ENCODE measurements at places on chromosomes 16 and 17. TPM values are rescaled to one million over a fixed set of nuclear protein-coding genes. Genes with fewer than 3 reads are reported as not detected.

OMG gene
- total RNA-seq: 0.44 TPM

USP31 gene
- 1.8 TPM for total RNA-seq

ST6GALNAC1 gene
- total RNA-seq: not detected

HIC1 gene
- total RNA-seq: 13.0 TPM

KRTAP9-3 gene
- total RNA-seq: not detected

PPL gene
- total RNA-seq: not detected

PERCC1 gene
- total RNA-seq: 0.75 TPM

PRAC2 gene
- total RNA-seq: not detected

HOXB5 gene
- total RNA-seq: not detected

ZMYND15 gene
- total RNA-seq: 3.1 TPM

KRTAP9-2 gene
- not detected for total RNA-seq

SPATA32 gene
- not detected for total RNA-seq

All from CD8-positive, alpha-beta T cell (primary cell).